ENCODE measurements at places on chromosomes 11 and 22.

DNA sequence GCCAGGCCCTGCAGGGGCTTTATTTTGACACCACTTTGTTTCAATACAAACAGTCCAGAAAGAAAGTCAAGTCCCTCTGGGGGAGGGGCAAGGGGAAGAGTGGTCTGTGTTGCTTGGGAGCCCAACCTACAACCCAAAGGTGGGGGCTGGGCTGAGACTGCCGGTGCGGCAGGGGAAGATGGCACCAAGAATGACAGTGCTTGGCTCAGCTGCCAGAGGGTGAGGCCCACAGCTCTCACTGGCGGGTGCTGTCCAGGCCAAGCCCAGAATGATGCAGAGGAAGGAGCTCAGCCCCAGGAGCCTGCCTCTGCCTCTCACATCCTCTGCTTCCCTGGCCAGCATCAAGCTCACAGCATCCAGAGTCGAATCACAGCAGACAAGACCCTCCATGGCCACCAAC is 12.4 kb downstream of the ARFGAP2 start:
- no peak for DNase-seq

- no peak for DNase-seq
Observed at GRCh38 chr11:79122759-79123158, 318.1 kb downstream of the TENM4 start.

DNA sequence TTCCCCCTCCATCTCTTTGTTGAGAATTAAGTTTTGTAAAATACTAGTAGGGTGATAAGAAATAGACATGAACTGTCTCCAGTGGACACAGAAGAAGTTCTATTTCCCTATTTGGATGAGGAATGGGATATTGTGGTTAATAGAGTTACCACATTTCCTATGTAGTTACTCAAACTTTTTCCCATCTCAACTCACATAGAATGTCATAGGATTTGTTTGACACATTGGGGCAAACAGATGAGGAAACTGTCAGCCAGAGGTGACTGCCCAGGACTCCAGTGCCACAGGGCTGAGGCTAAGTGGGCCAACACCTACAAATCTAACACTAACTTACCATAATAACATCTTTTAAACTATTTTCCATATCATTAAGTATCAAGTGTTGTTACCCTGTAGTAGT is 58.3 kb downstream of the CCDC83 start:
- DNase-seq, result no peak

DNA sequence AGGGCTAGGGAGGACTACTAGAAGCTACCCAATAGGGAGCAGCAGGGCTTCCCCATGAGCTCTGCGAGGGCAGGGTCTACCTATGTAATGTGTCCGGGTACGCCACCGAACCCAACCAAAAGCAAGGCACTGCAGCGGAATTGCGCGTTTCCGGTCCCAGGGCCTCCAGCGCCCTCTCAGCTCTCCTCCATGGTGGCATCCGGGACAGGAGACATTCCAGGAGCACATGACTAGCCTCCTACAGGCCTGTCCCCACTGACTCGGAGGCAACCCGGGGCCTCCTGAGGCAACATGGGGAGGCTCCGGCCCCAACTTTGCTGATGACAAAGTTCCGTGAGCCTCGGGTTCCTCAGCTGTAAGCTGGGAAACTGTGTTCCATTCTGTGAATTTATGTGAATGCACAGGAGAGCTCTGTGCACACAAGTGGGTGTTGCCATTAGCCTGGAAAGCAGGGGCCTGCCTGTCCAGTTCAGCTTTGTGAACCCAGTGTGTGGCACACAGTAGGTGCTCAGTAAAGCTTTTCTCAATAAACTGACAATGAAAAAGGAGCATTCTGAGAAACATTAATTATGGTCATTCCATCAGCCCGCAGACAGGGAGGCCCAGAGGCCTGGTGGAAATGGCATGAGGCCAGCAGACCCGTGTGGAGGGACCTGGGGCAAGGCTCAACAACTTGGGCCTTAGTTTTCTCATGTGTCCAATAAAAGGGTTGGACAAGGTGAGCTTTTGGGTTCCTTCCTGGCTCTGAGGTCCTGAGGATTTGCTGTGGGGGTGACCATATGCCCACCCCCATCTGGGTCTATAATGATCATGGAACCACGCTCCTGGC is 50.3 kb downstream of the CHRDL2 start:
- DNase-seq, result no peak

DNA sequence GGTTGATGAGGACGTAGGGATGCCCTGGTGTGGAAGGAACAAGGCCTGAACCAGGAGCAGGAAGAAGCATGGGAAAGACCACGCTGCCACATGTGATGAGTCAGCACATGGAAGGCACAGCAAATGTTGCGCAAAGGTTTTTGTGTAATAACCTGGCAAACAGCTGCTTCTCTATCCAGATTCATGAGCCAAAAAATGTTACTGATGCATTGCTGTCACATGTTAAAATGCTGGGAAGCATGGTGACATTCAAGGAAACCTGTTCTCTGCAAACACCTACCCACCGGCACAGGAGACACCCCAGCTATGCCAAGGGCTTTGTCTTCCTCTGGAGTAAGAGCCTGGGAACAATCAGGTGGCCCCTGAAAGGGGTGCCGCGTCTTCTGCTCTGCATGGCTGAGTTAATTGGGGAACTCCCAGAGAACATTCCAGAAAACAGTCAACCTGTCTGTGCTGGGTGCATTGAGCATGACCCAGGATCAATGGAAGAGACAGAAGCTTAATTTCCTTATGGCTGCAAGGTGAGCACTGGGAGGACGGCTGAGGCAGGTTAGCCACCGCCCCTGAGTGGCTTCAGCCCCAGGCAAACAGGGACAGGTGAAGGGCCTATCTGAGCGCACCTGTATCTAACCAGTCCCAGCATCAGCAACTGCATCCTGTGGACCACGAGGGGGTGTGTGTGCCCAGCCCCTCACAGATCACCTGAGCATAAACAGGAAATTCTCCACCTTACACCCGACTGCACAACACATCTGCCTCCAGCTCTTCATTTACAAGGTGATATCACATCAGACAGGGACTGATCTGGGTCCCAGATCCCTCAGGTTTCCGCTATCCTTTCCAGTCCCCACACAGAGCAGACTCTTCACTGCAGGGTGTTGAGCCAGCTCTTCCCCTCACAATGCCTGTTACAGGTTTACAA is 108.4 kb downstream of the GGTLC2 start:
- no peak for DNase-seq

- no peak for DNase-seq
Observed at GRCh38 chr11:76567261-76567660, 103.3 kb downstream of the LRRC32 start.

GRCh38 chr22:11613898-11614755 is 3913.9 kb upstream of the OR11H1 start:
- DNase-seq, result no peak

GRCh38 chr11:34637303-34637702 is 16.4 kb downstream of the EHF start:
- no peak for DNase-seq

- DNase-seq, result no peak
Observed at GRCh38 chr11:13329670-13330356, 52.2 kb downstream of the BMAL1 start.

DNA sequence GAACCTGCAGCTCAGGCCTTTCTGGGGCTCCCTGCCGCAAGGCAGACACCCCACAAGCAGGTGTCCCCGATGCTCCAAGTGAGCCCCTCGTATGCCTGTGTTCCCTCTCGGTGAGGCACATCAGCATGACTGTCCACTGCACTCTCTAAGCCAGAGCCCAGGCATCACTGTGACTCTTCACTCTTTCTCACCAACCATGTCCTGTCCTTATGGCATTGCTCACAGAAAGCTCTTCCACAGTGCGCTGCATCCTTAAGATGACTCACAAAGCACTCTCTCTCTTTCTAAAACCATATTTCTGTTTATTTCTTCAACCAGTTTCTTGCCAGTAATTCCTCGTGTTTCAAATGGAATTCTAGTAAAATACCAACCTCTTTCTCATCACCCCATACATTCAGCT is 18.1 kb downstream of the GAB4 start:
- DNase-seq, result no peak

- DNase-seq, result no peak
Observed at GRCh38 chr11:100890789-100891188, 203.7 kb downstream of the ARHGAP42 start.

- no peak for DNase-seq
Observed at GRCh38 chr11:99464985-99465384, 444.2 kb downstream of the CNTN5 start.

DNA sequence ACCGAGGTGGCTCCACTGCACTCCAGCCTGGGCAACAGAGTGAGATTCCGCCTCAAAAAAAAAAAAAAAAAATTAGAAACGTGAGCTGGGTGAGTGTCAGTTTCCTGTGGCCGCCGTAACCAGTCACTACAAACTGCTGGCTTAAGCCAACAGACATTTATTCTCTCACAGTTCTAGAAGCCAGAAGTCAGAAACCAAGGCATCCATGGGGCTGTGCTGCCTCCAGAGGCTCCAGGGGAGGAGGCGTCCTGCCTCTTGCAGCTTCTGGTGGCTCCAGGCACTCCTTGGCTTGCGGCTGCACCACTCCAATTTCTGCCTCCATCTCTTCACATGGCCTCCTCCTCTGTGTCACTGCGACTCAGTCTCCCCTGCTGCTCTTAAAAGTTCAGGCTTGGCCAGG is 11.1 kb upstream of the KIAA0930 start:
- no peak for DNase-seq

DNA sequence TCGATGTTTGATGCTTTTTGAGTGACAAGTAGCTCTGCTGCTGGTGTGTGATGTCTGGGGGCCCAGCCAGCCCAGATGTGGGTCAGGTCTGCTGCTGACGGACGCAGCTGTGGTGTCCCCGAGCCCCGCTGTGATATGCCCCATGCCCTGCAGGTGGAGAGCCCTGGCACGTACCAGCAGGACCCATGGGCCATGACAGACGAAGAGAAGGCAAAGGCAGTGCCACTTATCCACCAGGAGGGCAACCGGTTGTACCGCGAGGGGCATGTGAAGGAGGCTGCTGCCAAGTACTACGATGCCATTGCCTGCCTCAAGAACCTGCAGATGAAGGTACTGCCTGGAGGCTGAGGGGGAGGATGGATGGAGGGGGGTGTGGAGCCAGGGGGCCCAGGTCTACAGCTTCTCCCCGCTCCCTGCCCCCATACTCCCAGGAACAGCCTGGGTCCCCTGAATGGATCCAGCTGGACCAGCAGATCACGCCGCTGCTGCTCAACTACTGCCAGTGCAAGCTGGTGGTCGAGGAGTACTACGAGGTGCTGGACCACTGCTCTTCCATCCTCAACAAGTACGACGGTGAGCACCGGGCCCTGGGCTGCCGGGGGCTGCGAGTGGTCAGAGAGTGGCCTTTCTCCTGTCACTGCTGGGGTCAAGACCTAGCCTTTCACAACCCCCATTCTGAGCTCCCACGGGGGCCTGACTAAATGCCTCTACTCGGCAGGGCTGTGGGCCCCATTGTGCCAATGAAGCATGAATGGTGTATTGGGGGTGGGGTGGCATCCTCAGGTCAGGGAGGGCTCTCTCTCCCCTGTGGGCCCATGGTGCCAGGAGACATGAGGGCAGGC is 7.3 kb downstream of the AIP start:
- DNase-seq, result no peak

GRCh38 chr11:126088999-126089398 is 26.3 kb upstream of the CDON start:
- DNase-seq, result no peak

DNA sequence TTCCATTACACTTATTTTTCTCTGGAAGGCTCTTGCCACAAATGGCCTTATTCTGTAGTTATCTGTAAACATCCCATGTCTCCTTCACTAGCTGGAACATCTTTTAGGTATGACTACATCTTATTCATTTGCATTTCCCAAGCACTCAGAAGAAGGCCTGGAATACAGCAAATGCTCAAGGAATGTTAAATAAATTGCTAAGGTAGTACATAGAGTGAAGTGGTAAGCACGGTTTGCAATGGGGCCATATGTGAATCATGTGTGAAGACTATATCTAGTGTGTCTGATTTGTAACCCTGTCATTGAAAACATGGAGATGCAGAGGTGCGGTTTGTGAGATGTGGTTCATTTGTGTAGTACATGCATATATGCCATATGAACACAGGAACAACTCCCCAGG is 33.5 kb downstream of the GDPD4 start:
- DNase-seq, result no peak

DNA sequence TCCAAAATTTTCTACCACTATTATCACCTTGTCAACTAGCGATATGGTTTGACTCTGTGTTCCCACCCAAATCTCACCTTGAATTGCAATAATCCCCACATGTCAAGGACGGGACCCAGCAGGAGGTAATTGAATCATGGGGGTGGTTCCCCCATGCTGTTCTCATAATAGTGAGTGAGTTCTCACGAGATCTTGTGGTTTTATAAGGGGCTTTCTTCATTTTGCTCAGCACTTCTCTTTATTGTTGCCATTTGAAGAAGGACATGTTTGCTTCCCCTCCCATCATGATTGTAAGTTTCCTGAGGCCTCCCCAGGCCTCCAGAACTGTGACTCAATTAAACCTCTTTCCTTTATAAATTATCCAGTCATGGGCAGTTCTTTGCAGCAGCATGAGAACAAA is 73.5 kb upstream of the ZC3H12C start:
- no peak for DNase-seq

DNA sequence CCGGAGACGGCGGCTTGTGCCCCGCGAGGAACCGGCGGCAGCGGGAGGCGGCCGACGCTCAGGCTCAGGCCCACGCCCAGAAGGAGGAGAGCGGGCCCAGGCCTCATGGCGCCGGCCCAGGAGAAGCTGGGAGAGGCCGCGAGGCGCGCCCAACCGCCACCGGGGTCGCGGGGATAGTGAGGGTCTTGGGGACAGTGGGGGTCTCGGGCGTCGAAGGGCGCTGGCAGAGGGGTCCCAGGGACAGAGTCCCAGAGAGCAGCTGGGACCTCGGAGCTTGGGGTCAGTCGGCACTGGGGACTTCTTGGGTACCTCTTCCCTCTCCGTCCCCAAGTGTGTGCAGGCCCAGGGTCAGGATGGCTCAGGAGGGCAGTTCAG is at the start of gene PKDREJ:
Gene PKDREJ (minus strand): TSS at position 128 of the 375 bp plus-strand sequence. CDS start 21 bp downstream, at position 107.
- no peak for DNase-seq

- no peak for DNase-seq
Observed at GRCh38 chr11:67431346-67432249, 3.3 kb downstream of the RPS6KB2 start.

GRCh38 chr11:4495487-4495886 is 13.0 kb downstream of the OR52K1 start:
- DNase-seq, result no peak

GRCh38 chr22:37230673-37231405 is 13.2 kb downstream of the RAC2 start:
- peak; percentile 77 for DNase-seq

DNA sequence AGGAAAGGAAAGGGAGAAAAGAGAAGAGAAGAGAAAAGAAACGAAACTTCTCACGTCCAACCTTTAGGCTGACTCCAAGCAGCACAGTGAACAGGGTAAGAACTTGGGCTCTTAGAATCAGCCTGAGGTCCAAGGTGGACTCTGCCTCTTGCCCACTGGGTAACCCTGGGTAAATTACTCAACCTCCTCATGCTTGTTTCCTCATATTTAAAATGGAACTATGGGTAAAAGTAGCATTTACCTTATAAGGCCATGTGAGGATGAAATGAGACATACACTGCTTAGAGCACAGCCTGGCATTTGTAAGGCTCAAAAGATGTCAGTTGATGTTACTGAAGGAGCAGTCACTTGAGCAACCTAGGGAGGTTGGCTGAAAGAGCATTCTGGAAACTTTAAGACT is 107.9 kb downstream of the C11orf58 start:
- no peak for DNase-seq

Measured in activated CD4-positive, alpha-beta T cell treated with anti-CD3 and anti-CD28 coated beads, Interleukin-2, amount 50 U/mL, for 24 hours (primary cell).